ENCODE measurements at places on chromosomes 5 and 9. TPM values are rescaled to one million over a fixed set of nuclear protein-coding genes. Genes with fewer than 3 reads are reported as not detected.
A peak's percentile ranks its signal among the peaks of the same experiment; 100 is the strongest.

DNA sequence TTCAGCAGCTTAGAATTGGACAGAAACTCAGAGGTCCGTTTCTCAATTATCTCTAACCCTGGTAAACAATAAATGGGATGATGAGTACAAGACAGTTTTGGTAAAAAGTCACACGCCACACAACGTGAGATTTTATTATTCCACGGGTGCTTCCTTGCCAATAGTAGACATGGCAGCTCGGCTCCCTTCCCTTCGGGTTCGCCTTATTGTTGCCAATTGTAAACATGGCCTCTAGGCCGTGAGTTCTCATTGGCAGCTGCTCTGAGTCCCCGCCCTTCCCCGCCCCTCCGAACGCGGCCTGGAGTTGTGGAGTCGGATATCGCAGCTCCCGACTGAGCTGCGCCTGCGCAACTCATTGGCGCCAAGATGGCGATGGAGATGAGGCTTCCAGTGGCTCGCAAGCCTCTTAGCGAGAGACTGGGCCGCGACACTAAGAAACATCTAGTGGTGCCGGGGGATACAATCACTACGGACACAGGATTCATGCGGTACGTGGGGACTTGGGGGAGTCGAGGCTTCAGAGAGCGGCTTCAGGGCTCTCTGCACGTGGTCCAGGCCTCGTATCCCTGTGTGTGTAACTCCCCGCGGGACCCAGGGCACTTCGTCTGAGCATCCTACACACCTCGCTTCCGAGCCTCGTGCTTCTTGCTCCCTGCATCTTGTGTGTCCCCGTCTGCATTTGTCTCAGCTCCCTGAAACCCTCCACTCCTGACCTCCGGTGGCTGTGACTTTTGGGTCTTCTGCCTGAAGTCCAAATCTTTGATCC is at the start of gene EXOSC2:
Gene EXOSC2, plus strand, starts transcription at position 355 of the 766 bp plus-strand sequence. Its CDS starts 12 bp downstream, at position 367.
- peak; percentile 98 for DNase-seq

- DNase-seq = no peak
These were observed 117.7 kb downstream of the ZNF462 start for GRCh38 chr9:106980551-106981101.

GRCh38 chr9:37914154-37914551 is 10.2 kb upstream of the SLC25A51 start:
- DNase-seq = no peak

GRCh38 chr5:29930316-29930715 is 1263.2 kb upstream of the CDH6 start:
- DNase-seq = no peak

DNA sequence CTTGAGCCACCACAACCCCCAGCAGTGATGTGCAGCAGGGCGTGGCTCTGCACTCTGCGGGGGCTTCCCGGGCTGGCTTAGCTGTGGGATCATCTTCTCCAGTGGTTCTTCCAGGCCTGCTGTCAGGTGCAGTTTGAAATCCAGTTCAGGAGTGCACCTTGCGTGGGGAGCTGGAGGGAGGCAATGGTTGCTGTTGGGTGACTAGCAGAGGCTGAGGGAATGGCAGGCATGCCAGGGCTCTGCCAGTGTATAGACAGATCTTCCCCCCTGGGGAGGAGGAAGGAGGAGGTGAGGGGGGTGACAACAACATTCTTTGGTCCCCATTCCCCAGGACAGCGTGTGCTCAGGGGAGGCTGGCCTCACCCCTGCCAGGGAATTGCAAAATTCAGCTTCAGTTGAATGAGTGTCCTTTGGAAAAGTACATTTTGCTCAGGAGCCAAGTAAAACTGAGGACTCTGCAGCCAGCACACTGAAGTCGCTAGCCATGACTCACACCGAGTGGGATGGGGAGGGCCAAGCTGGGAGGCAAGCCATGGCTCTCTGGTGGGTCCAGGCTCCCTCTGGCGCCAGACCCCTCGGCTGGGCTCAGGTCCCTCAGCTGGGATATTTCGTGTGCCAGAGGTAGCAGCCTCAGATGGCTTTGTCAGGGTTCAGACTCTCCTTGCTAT is 35.0 kb downstream of the ERGIC1 start:
- peak; percentile 90 for DNase-seq

GRCh38 chr5:177980743-177981151 is 15.3 kb downstream of the PROP1 start:
- no peak for DNase-seq

DNA sequence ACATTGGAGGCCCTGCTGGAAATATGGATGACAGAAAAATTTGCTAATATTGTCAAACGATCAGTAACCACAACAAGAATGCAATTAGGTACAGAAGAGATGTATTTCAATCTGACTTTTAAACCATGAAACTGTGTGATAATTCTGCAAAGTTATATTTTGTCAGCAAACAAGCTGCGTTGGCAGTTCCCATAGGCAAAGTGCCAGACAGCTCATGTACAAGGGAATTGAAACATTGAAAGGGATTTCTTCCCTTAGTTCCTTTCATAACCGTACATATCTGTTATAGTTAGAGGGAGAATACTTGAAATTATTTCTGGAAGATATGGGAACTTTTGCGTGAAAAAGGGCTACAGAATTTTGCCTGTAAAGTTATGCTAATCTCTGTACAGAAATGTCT is 419.4 kb upstream of the PTGER4 start:
- no peak for DNase-seq

DNA sequence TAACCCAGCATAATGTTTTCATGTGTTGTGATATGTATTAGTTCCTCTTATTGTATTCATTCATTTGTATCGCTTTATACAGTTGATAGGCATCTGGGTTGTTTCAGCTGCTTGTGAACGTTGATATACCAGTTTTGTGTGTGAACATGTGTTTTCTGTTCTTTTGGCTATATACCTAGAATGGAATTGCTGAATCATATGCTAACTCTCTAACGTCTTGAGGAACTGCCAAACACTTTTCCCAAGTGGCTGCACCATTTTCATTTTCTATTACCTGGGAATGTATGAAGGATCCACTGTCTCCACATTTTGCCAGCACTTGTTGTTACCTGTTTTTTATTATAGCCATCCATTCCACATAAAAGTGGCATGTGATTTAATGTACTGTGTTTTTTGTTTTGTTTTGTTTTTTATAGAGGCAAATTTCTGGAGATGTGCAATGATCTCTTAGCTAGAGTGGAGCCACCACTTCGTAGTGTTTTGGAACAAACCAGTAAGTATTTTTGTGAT is 34.6 kb downstream of the HSPA4 start:
- DNase-seq = no peak

TMEM232 gene
- total RNA-seq = 1.1 TPM

NAA35 gene
- 18.4 TPM for total RNA-seq

FGF10 gene
- total RNA-seq = 1.3 TPM

GABBR2 gene
- total RNA-seq = not detected

DNA sequence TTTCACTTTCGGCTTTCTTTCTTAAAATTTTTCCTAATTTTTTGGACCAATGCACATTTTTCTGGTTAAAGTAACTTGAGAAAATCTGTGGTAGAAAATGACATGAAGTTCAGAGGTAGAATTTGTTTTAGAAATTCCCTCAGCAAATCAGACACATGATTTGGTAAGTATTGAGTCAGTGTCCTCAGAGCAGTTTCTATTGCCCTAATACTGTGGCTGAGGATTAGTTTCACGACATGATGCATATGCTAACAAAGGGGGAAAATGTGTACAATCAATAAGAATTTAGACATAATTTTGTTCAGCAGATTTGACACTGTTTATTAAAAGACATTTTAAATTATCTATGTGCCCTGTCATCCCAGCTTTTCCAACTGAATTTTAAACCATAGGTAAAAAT is 56.2 kb upstream of the GCNT4 start:
- no peak for DNase-seq

DELE1 gene
- total RNA-seq = 53.9 TPM

DNA sequence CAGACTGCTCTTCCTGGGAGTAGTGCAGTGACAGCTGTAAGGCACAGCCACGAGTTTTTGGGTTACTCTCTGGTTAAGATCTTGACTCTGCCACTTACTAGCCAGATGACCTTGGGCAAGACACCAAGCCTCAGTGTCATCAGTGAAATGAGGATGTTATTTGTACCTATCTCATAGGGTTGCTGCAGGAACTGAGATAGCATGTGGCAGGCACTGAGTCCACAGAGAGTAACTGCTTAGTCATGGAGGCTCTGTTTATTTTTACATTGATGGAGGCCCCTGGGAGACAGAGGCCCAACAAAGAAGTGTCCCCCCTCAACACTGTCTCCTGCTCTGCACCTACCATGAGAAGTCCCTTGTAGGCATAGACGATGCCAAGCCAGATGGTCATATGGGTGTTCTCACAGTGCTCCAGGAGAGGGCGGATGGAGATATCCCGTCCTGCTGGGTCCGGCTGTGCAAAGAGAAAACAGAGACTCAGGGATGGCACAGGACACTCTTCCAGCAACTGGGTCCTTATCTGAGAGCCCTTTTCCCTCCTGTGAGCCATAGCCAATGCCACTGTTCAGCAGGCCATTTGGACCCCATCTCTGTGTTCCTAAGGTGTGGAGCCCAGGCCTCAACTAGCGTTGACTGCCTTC is 55.4 kb upstream of the TBC1D2 start:
- DNase-seq = no peak

DNA sequence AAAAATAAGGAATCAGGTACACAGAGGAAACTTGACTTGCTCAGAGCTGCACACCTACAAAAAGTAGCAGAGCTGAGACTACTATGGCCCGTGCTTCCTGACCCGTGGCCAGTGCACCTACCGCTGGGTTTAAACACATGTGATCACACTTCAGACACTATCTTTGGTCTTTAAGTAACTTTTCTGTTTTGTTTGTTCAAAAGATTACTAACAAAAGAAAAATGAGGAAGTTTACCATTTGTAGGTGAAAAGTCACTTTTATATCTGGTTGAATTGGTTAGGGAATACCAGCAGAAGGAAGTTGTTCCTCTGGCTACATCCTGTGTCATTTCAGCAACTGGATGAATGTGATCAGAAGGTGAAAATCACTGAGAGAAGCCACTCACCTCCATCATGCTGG is 6.5 kb upstream of the SYK start:
- DNase-seq = no peak

- DNase-seq = no peak
These were observed 15.6 kb upstream of the PRKAA1 start for GRCh38 chr5:40813698-40814281.

All from LHCN-M2 (cell line).